ENCODE measurements at places on chromosomes 12 and 14.

DNA sequence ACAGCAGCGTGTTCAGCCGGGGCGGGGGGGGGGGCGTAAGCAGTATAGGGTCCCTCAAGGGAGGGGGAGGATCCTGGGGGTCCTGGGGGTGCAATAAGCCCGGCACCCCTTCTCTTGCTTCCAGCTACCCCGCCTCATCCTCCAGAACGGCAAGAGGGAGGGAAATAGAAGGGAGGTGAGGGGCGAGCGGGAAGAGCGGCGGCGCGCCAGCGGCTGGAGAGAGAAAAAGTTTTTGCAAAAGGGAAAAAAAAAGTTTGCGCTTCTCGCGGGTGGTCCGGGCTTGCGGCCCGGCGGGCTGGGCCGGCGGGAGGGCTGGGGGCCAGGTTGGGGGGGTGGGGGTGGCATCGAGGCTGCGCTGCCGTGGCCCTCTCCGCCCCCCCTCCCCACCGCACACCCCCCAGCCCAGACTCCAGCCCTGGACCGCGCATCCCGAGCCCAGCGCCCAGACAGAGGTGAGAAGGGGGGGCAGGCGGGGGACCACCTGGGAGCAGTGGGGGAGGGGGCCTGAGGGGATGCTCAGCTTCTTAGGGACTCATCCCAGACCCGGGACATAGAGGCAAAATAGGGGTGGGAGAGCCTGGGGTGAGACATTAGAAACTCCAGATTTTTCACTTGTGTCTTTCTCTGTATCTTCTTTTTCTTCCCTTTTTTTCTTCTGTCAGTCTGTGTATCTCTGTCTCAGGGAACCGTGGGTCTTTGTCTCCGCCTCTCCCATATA is at the start of gene GLI1:
TSS of gene GLI1 (plus strand) at position 36 of the 718 bp plus-strand sequence. CDS start 3,907 bp downstream, outside the sequence.
- DNase-seq: no peak

DNA sequence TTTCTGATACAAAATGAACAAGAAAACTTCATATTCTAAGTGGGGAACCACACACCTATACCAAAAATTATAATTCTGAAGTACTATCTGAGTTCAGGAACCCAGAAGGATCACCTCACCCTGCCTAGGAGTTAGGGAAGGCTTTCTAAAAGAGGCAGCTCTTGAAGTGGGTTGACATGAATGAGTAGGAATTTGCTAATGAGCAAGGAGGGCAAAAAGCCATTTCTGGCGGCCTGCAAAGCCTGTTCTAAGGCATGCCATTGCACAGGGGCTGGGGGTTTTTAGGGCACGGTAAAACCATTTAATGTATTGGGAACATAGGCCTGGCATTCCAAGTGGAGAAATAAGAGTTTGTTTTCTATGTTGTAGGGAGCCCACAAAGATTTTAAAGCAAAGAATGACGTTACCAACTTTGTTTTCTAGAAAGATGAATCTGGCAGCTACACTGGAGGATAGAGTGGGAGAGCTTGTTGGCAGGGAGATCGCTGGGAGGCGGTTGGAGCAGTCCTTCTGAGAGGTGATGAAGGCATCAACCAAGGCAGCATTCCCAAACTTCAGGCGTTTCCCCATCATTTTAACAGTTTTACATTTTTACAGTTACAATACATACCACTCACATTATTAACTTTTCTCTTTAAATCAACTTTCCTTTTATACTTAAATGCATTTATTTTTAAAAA is 14.1 kb downstream of the IFT43 start:
- DNase-seq: no peak

- no peak for DNase-seq
Measured at GRCh38 chr14:68241862-68242487, 422.4 kb downstream of the RAD51B start.

DNA sequence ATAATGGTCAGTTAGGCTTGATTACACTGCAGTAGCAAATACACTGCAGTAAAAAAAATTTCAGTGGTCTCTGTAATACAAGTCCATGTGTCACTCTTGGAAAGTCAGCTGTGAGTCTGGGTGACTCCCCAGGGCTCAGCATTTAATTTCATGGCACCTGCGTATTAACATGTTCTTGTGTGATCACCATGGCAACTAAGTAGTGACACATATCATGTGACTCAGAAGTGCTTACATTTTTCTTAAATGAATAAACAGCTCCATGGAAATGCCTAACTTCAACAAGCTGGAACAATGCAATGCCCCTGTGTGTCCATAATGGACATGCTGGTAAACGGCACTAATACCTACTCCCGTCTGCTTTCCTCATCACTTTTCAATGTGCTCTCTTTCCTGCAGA is 88.5 kb upstream of the ANO4 start:
- DNase-seq: no peak

DNA sequence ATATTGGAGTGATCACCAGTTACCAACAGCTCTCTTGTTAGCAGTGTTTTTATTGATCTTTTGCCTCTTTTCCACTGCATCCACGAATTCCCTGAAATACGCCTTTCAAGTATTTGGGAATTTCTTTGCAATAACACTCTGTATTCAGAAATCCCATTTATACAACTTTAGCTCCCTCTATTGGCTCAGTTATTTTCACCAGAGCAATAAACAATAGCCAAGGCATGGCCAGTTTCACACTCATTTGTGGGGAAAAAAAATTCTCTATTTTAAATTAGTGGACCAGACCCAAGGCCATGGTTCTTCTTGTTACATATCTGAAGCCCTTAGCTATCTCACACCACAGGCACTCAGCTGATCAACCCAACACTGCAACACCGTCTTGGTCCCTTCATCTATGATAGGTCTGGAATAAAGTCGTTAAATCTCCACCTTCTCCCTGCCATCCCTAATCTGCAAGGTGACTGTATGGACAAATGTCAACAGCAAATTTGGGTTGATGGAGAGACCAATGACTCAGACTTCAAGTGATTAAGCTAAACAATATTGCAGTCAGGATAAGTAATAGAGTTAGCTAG is 92.4 kb upstream of the TMEM260 start:
- no peak for DNase-seq

GRCh38 chr12:24954261-24954660 is 5.4 kb upstream of the BCAT1 start:
- DNase-seq: no peak

- no peak for DNase-seq
Measured at GRCh38 chr14:103626146-103626850, 2.7 kb upstream of the KLC1 start.

DNA sequence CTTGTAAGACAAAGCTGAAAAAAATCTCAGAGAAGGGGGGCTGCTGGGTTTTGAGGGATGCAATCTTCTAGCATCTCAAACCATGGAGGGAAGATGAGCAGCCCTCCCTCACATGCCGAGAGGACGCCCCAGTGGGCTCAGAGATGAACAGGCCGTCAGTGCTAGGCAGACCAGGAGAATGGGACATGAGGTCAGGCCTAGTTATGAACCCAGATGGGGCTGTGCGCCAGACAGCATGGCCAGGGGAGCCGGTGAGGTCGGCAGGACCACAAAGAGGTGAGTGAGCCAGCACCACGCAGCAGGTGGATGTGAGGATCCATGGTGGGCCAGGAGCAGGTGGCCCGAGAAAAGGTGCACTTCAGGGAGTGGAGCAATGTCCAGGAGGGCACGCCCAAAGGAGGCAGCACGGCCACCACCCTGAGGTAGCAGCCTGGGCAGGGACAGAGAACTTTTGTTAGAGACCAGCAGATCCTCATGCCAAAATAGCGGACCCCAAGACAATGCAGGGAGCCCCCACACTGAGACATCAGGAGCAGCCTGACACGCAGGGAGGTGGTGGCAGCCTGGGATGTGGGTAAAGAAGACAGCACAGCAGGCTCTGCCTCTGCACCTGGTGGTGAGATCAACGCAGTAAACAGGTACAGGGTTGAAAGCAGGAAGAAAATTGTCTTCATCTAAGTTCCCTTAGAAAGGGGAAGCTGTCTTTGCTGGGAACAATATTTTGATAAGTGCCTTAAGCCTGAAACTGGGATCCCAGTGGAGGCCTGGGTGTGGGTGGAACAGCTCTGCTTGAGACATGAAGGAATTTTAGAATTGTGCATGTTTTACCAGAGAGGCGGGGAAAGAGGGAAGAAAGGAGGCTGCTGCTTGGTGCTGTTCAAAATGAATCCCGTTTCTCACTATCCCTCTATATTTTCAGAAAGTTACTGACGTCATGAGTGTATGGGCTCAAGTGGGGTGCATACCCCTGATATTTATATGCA is 17.8 kb upstream of the MCRS1 start:
- DNase-seq: peak; percentile 43

DNA sequence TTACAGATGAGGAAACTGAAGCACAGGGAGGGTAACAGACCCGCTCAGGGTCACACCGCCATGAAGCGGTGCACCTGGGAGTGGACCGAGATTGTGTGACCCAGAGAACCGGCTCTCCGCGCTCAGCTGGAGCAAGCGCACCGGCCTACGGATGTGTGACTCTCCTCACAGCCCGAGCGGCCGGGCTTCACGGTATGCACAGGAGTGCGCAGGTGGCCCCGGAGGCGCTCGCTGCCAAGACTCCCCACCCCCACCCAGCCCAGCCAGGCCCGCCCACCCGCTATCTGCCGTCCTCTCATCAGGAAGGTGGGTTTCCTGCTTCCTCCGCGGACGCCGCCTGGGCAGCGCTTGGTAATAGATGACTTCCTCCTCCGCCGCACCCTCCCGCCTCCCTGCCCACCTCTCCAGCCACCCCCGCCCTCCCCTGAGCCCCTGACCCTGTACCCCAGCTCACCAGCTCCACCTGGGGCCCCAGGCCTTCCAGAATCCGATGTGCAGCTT is 110.7 kb downstream of the NCOR2 start:
- no peak for DNase-seq

- DNase-seq: no peak
Measured at GRCh38 chr12:33825986-33826602, 196.2 kb upstream of the ALG10 start.

GRCh38 chr14:89915114-89915878 is 39.2 kb downstream of the EFCAB11 start:
- peak; percentile 81 for DNase-seq

DNA sequence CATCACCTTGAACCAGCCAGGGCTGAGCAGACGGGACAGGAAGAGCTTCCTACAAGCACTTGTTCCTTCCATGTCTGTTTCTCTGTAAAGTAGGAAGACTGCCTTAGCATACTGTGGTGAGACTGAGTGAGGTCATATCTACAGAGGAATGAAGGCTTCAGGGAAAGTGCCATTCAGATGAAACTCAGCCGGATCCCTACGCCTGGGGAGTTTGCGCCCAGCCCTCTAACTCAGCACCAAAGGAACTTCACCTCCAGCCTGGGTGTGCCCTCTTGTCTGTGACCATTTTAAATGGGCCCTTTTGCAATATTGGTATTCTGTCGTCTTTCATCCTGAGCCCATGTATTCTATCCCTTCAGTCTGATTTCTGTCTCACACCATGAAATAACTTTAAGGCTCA is 175.6 kb upstream of the FKBP4 start:
- no peak for DNase-seq

GRCh38 chr12:5808981-5809380 is 136.1 kb downstream of the ANO2 start:
- no peak for DNase-seq

DNA sequence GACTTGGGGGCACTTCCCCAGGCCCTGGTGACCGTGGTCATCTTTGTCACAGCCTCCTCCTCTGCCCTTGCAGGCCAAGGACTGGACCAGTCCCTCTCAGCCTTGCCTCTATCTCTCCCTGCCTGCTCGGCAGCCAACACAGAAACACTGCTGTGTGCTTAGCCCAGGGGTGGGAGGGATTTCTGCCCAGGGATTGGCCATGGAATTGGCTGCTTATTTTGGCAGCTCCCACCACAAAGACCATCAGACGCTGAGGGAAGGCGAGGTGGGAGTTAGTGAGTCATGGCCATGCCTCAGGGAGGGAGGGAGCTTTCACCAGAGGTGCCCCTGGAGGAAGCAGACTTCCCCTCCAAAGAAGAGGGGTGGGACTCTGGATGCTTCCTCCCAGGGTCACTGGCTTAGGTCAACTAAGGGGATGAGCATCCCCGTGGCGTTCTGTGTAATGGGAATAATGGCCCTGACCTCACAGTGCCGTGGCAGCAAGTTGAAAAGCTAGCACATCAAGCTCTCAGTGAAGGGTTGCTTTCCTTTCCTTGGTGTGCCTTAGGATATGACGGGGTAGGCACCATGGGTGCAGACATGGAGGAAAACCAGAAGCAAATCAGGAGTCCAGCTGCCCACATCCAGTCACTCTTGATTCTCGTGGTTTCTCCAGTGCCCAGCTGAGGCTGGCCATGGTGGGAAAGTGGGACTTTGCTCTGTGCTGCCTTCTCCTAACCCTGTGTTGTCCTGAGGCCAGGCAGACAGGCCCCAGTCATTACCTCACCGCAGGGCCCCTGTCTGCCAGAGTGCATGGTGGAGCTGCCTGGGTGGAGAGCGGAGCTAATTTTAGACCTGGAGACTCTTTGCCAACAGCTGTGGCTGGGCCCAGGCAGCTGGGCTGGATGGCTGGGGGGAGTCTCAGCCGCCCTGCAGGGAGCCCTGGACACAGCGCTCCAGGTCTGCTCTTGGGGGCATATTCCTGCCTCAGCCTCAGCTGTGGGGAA is 21.4 kb downstream of the B4GALNT3 start:
- DNase-seq: peak; percentile 95

DNA sequence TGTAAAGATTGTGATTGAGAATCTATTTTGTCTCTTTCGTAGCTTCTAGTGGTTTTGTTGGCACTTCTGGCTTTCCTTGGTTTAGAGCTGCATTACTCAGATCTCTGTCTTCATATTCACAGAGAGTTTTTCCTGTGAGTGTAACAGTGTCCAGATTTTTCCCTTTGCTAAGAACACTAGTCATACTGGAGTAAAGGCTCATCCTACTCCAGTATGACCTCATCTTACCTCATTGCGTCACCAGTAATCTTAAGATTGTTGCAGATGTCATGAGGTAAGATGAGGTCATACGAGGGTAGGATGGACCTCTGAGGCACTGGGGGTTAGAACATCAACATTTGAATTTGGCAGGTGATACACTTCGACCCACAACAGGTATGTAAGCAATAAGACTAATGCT is 461.2 kb downstream of the FLRT2 start:
- DNase-seq: no peak

- no peak for DNase-seq
Measured at GRCh38 chr12:52461693-52462092, 9.7 kb upstream of the KRT6B start.

All from ascending aorta (tissue), 2 donors.